NCI-H1092 (cell line): ENCODE measurements at places on chromosomes 2 and 18.

DNA sequence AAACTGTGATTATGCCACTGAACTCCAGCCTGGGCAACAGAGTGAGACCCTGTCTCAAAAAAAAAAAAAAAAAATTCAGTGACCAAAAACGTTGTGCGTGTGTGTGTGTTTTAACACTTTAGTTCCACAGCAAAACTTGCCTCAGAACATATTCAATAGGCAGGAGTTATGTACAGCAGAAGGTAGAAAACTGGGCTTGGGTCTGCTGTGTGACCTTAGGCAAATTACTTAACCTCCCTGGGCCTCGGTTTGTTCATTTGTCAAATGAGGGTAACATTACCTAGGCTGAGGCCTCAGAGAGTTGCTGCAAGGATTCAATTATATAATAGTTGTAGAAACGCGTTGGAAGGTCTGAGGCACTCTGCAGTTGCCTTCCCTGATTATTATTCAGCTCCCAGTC, 10.3 kb upstream of the SCG2 start:
- no peak for DNase-seq

DNA sequence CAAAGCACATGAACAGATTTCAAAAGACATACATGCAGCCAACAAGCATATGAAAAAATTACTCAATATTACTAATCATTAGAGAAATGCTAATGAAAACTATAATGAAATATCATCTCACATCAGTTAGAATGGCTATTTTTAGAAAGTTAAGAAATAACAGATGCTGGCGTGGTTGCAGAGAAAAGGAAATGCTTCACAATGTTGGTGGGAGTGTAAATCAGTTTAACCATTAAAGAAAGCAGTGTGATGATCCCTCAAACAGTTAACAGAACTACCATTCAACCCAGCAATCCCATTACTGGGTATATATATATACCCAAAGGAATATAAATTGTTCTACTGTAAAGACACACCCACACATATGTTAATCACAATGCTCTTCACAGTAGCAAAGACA, 117.7 kb upstream of the SETBP1 start:
- DNase-seq, result no peak

GRCh38 chr18:33231474-33232317, 208.8 kb downstream of the CCDC178 start:
- DNase-seq, result peak; percentile 89

GRCh38 chr18:74760436-74760835, 162.8 kb downstream of the ZNF407 start:
- no peak for DNase-seq

- no peak for DNase-seq
Measured at GRCh38 chr2:147646818-147647468, 197.9 kb upstream of the ACVR2A start.

DNA sequence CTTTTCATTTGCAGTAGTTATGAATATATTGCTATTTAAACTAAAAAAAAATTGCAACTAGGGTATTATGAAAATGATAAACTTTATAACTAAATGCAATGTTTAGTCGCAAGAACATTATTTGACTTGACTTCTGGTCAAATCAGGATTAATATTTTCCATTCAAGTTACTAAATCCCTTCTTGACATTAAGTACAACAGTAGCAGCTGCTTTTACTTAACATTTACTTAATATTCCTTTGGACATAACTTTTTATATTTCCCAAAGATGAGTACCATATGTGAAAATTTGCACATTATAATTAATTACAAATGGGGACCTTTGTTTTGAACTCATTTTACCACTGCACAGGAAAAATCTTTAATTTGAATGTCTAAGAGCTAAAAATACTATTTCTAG, 74.0 kb downstream of the PMS1 start:
- no peak for DNase-seq

DNA sequence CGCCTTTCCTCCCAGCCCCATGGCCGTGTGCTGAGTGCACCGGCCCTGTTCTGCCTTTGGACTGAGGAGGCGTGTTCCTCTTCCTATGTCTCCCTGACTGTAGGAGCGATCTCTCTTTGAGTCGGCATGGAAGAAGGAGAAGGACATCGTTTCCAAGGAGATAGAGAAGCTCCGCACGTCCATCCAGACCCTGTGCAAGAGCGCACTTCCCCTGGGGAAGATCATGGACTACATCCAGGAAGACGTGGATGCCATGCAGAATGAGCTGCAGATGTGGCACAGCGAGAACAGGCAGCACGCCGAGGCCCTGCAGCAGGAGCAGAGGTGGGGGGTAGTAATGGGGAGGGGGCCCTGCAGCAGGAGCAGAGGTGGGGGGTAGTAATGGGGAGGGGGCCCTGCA, 29.4 kb upstream of the ASB1 start:
- no peak for DNase-seq

DNA sequence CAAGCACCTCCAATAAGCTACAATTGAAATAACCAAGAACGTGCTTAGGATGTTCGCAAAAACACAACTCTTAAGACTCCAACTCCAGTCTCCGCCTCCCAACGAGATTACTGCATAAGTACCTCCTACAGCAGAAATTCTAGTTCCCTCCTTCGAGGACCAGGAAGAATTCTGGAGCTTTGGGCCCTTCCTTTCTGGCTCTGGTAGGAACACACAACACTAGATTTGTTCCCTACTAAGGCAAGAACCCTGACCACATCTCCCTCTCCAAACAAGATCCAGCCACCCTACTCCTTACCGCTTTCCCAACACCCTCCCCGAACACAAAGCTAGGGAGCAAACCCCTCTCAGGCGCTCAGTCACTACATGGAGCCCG, 721 bp downstream of the ADAM17 start:
- DNase-seq, result no peak

- no peak for DNase-seq
Measured at GRCh38 chr2:85244828-85245227, 83.0 kb downstream of the TGOLN2 start.

DNA sequence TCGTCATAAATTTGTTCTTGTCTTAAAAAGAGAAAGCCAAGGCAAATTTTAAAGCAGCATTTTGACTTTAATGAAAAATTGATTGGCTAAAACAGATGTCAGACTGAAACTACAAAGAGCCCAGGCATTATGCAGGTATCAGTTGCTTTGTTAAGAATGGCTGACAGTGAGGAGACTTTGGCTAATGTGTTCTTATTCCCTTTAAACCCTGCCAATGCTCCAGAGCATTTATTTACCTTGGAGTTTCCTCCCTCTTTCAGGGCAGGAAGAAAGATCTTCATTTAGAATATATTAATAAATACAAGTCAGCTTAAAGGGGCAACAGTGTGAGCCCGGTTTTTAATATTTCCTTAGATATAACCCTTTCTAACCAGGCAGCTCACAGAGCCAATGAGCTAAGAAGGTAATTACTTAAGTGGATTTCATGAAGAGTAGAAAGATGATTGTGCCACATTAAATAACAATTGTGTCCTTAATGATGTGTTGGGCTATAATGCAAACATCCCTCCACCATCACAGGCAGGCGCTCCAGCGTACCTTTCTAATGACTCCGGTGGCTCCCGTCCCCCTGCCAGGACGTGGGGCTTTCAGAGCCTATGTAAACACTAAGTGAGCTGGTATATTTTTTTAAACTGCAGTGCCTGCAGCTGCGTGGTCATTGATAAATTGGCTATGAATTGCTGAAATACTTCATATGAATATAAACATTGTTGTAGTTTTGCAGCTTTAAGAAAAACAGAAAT, 349.4 kb upstream of the POU3F3 start:
- peak; percentile 45 for DNase-seq

DNA sequence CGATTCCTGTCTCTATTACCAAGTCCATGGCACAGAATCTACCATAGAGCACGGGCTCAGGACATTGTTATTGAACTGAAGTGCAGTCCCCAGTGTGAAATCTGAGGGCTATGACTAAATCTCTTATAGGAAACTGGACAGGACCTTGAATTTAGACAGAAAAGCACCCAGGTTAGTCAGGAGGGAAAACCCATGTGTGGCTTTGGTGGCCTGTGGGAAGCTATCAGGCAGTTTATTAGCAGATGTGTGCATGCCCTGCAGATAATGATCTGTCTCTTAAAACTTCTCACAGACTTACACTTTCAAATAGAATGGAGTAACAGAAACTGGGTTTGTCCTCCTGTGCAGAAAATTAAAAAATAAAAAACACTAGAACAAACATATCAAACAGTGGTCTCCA, 610.0 kb upstream of the RAB6C start:
- no peak for DNase-seq

- no peak for DNase-seq
Measured at GRCh38 chr18:31723990-31724711, 36.5 kb downstream of the SLC25A52 start.

DNA sequence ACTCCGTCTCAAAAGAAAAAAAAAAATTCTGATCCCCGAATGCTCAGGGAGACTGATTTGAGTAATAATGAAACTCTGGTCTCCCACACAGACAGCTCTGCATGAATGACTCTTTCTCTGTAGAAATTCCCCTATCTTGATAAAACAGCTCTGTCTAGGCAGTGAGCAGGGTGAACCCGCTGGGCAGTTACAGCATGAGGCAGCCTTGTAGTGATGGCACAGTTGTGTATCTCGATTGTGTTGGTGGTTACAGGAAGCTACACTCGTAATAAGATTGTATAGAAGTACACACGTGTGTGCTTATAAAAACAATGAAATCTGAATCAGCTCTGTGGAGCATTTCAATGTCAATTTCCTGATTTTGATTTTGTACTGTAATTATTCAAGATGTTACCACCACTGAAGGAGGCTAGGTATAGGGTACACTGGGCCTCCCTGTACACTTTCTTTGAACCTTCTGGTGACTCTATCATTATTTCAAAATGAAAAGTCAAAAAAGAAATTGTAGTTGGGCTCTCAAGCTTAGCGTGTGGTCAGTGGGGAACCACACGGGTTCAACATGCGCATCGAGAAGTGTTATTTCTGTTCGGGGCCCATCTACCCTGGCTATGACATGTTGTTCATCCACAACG, 34.9 kb upstream of the ATP8B1 start:
- no peak for DNase-seq

- DNase-seq, result no peak
Measured at GRCh38 chr2:158907926-158908456, 60.4 kb upstream of the TANC1 start.

DNA sequence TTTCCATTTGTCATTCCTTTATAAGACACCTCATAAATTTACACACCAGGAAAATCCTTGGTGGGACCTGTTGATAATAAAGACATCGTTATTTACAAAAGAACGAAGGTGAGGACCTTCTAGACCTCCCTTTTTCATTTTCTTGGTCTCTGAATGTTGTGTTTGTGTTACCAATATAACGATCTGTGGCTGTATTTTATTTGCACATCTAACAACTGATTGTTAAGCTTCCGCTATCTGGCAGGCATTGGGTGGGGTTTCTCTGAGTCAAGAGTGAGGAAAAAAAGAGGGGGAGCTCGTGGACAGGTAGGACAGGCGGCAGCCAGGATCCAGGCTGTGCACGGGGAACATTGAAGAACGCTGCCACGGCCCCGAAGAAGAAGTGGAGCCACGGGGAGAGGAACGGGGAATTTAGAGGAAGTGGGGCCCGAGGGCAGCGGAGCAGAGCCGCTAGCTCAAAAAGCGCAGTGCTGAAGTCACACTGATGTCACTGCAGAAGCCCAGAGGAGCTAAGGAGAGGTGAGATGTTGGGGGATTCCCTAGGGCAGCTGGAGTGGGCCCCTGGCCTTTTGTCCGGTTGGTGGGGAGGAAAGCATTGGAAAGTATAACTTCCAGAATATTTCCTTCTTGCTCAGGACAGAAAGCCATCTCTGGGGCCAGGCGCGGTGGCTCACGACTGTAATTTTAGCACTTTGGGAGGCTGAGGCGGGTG, 20.9 kb upstream of the DNMT3A start:
- no peak for DNase-seq

DNA sequence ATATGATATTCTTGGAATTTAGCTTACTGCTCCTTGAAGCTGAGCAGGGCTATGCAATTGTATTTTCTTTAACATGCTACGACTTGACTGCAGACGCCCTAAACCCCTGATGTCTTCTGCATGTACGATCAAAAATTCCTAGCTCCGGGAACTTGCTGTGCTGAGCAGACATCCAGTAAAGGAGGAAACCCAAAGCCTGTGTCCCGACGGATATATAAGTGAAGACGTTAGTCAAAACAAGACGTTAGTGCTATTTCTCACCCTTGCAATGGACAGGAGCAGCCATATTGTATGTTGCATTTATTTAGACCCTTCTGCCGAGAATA, 51.5 kb downstream of the SETBP1 start:
- no peak for DNase-seq
